D341Med (cell line): ENCODE measurements at places on chromosomes 4 and X.

DNA sequence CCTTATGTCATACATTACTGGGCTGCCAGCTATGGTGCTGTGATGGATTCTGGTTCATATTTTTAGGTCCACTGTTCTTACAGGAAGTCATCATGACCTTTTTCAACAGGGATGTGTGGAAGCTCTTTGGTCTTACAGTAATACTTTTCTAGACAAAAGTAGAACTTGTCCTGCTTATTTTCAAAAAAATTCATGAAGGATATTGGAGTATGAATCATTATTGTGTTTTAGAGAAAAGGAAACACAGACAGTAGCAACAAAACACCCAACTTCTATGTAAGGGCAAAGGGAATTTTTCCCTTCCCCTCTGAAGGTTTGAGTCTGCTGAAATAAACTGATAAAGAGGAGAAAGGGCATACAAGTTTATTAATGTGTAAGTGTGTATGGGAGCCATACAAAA, 54.7 kb upstream of the FAM9C start:
- DNase-seq = no peak

- no peak for DNase-seq
These were observed 55.3 kb downstream of the EGF start for GRCh38 chr4:109967798-109968520.

DNA sequence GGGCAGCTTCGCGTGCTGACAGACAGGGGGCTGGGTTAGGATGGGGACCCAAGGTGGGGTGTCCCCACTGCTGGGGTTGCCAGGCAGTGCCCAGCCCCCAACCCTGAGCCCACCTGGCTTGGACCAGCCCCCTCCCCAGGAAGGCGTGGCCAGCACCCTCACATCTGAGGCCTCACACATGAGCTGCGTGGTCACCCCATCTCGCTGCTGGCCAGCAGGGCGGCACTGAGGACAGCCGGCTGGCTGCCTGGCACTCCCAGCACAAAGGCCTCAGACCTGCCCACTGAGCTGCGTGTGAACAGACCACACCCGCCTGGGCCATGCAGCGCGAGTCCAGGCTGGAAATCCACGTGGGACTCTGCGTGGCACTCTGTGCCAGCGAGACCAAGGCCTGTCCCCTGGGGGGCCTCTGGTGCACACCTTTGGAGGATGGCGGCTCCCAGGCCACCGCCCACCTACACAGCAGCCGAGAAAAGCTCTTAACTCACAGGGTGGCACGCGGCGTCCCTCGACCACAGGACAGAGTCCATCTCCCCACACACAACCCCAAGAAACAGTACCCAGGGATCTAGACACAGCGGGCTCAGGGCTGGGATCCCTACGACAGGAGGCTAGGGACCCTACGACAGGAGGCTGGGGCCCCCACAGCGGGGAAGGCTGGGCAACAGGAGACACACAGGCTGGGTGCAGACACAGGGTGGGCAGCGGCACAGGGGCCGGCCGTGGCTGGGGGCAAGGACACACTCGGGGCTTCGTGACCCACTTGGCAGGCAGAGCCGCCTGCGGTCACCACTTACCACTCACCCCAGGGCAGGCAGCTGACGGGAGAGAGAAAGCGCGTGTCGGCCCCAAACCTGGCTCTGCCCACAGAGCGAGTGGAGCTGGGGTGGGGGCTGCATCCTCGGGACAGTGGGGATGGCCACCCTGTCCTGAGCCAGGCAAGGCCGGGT, 9.8 kb downstream of the DGKQ start:
- no peak for DNase-seq

DNA sequence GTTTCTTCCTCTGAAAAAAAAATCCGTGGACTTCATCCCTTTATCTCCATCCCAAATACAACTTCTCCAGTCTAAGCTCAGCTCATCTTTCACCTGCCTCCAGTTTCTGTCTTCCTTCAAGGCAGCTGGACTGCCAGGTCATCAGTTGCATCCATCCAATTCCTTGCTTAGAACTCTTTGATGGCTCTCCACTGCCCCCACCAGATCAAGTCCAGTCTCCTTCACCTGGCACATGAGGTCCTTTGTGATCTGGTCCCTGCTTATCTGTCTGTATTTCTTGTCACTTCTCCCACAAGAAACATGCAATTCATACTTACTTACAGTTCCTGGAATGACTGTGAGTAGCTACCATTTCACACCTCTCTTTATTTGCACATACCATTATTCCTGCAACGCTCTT, 33.8 kb downstream of the OTUD6A start:
- peak; percentile 42 for DNase-seq

- no peak for DNase-seq
These were observed 7.1 kb upstream of the TLR2 start for GRCh38 chr4:153676984-153677383.

DNA sequence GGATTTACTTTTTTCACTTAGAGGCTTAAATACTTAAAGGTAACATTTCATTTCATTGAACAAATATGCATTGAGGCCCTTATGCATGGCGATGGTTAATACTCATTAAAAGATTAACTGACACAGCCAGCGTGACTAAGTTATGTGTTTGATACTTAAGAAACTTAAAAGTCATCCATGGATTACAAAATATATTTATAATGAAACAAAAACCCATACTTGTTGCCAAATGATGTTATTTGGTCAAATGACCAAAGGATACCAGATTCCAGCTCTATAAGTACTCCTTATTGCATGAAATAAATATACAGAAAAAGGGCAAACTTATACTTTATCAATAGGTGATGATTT, 26.7 kb downstream of the ZNF330 start:
- no peak for DNase-seq

- DNase-seq = peak; percentile 4
These were observed 36.9 kb upstream of the PROM1 start for GRCh38 chr4:16120720-16121119.

DNA sequence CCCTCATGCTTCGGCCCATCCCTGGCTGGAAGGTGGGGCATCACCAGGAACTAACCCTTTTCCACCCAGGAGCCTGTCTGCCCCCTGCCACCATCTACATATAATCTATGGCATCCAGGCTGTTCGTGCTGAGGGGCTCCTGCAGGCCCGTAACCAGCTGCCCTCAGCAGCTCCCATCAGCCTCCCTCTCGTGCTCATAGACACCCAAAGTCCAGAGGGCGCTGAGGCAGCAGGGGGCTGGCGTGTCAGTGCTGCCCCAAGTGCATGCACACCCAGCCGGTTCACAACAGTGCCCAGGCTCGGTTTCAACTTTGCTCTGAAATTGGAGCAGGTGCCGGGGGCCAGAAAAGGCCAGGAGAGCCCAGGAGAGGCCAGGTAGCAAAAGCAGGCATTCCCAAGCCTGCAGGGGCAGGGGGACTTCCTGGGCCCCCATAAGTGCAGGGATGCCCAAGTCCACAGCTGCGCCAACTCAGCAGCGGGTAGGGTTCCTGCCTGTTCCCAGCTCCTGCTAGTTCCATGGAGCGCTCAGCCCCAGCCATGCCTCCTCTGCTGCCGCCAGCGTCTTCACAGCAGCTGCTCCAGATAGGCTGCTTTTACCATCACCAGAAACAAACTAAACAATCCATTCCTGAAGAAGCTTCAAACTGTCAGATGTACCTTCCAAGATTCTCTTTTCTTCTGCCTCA, 558.2 kb upstream of the GNPDA2 start:
- DNase-seq = no peak
